ENCODE measurements at places on chromosomes 4 and X.

DNA sequence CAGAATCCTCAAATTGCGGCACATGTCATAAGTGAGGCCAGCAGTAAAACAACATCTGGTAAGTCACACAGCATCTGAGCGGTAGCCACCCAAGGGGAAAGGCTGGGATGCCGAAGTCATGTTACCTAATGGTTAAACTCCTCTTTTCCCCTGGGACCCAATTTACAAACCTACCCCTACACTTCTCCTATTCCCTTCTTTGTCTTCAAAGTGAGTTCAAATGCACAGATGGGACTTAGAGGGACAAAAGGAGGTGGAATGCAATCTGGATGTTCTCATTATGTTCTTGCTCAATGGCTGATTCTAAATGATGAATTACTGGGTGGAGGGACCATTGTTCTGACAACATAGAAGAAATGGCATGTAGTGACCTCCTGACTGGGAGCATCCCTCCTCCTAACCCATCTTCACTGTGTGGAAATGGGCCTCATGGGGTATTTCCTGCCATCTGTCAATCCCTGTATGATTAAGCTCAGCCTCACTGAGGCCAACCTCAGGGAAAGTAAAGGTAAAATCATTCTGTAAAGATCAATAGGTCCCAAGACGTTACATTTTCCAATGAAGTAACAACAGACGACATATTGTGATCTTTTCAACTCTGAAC lies 8.5 kb downstream of the CD40LG start:
- peak; percentile 48 for DNase-seq

DNA sequence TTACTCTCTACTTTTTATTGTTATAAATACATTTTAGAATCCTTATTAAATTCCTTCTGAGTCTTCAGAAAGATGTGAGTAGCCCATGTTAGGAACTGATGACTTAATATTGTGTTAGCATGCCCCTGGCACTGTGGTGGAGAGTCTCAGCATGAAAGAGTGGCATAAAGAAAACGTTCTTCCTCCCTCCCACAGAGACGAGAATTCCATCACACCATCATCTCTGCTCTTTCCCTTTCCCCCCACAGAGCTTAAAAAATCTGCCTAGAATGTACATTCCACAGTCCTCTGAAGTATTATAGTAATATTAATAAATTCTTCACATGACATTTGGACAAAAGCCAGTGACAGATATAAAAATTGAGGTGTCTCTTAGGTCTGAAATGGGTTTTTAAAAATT lies 117.8 kb upstream of the DKK2 start:
- no peak for DNase-seq

- no peak for DNase-seq
These were observed 37.2 kb downstream of the FRMD7 start for GRCh38 chrX:132090403-132091159.

GRCh38 chr4:13415068-13415785 lies 68.9 kb downstream of the RAB28 start:
- DNase-seq, result no peak

DNA sequence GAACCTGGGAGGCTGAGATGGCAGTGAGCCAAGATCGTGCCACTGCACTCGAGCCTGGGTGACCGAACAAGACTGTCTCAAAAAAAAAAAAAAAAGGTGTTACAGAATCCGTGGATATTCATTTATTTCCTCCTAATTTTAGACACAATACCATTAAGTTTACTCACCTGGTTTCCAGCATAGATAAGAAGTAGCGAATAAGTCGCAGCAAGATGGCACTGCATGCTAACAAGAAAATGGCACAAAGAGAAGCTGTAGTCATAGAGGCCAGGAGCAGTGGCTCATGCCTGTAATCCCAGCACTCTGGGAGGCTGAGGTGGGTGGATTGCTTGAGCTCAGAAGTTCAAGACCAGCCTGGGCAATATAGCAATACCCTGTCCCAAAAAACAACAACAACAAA lies 17.0 kb upstream of the MOB1B start:
- DNase-seq, result no peak

- no peak for DNase-seq
These were observed 29.9 kb downstream of the UPRT start for GRCh38 chrX:75303795-75304194.

DNA sequence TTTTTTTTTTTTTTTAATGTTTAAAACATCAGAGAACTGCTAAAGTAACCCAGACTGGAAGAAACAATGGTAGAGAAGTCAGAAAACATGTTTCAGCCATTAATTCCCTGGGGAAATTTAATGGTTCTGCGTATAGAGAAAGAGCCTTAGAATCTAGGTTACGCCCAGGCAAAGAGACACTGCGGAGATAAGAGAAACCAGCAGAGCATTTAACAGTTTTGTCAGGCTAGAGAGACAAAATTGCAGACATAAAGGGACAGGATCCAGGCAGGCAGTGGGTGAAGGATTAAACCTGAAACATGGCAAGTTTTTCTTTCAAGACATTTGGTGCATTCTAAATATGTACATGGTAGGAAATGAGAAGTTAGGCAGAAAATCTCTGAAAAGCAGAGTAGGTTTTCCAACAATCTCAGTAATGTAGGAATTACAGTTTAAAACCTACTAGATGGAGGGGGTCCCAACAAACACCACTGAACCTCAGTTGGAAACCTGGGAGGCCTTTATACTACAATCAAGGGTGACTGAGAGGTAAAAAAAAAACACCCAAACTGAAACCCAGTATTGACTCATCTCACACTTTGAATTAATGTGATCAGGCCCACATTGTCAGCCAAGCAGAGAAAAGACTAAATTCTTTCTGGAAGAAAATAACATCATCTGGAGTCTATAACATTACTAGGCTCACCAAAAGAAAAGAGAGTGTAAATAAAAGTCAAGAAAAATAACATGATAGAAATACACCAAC lies 254.2 kb upstream of the NWD2 start:
- no peak for DNase-seq

- no peak for DNase-seq
These were observed 11.3 kb downstream of the RASSF6 start for GRCh38 chr4:73608689-73609594.

GRCh38 chr4:3483471-3483921 lies 20.4 kb downstream of the DOK7 start:
- DNase-seq, result peak; percentile 62

DNA sequence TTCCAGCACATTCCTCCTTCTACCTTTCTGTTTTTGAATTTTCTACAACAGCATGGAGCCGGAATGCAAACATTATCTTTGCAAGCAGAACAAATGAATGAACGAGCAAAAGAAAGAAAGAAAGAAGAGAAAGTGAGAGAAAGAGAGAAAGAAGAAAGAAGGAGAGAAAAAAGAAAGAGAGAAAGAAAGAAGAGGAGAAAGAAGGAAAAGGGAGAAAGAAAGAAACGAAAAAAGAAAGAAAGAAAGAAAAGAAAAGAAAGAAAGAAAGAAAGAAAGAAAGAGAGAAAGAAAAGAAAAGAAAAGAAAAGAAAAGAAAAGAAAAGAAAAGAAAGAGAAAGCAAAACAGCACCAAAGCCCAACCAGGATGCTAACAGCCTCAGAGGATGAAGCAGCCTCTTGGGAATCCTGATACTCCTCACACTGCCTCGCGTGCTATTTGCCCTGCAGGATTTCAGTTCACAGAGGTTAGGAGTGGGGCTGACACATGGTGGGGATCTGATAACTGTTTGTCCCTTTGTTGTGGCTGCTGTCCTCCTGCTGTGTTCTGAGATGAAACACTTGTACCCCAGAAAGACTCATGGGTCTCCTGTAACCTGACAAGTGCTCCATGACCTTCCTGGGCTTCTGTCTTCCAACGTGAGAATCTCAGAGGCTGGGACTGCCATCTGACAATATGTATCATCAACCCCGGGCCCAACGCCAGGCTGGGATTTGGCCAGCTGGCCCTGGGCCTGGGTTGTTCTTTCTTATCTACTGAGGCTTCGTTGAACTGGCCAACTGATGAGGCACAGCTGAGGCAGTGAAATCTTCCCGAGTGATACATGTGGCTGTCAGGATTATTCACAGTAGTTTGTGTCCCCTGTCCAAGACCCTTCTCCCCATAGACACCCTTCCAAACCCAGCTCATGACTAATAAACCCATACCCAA lies 61.0 kb downstream of the SEPSECS start:
- peak; percentile 15 for DNase-seq

DNA sequence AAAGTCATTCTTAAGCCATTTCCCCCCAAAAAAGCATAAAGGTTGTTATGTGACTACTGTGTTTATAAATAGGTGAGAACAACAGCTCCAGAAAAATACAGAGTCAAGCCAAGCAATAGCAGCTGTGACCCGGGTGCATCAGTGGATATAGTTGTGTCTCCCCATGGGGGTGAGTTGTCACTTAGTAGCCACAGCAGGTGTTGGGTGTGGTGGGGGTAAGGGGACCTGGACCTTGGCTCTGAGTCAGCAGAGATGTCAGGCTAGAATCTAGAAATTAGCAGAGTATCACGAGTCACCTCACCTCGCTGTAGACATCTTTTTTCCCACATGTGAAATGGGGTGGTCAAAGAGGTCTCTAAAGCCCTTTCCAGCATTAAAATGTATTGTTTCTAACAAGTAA lies 42.4 kb downstream of the MOSPD2 start:
- no peak for DNase-seq

GRCh38 chr4:105243446-105243845 lies 96.8 kb downstream of the TET2 start:
- DNase-seq, result no peak

GRCh38 chr4:3468804-3469203 lies 5.7 kb downstream of the DOK7 start:
- no peak for DNase-seq

DNA sequence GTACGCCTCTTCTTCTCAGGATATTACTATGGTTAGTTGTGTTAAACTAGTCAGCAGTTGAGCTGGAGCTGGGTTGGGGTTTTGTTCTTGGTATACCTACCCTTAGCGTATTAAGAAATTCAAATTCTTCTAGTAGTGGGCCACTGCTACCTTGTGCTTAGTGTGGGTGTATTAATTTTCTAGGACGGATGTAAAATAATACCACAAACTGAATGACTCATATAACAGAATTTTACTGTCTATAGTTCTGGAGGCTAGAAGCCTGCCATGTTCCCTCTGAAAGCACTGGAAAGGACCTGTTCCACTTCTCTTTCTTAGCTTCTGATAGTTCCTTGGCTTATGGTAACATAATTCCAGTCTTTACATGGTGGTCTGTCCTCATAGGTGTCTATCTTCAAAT lies 1274.7 kb downstream of the ADGRL3 start:
- DNase-seq, result no peak

DNA sequence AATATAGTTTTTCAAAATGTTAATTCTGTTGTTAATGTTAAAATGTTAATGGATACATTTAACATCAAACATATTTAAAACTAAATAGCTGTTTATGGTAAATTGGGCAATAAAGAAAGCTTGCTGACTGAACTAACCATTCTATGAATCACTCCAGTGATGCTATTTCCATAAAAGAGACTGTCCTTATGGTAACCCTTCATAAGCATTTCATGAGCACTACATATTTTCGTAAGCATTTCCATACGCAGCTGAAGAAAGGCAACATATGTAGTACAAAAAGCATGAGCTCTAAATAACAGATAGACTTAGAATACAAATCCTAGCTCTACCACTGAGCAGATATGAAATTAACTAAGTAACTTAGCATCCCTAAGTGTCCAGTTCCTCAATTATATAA lies 188.9 kb downstream of the COL25A1 start:
- DNase-seq, result no peak

GRCh38 chr4:30856795-30857564 lies 136.8 kb downstream of the PCDH7 start:
- no peak for DNase-seq

- DNase-seq, result no peak
These were observed 93.7 kb downstream of the SHOX start for GRCh38 chrX:724256-724655.

GRCh38 chr4:31999848-32000247 lies 1279.7 kb downstream of the PCDH7 start:
- DNase-seq, result peak; percentile 1

DNA sequence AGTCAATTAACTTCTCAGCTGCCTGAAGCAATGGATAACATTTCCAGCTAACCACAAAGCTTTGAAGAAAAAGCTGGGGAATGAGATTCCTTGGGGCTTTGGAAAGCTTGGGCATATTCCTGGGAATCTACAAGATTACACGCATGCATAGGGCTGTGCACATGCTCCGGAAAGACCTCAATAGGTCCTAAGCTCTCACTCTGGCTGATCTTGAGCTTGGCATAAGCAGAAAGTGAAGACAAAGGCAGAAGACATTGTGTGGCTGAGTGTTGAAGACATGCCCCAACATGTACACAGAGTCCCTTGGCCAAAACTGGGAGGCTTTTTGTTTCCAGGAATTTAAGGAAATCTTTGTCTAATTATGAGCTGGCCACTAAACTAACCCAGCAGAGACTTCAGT lies 31.2 kb downstream of the ATG4A start:
- DNase-seq, result no peak

- peak; percentile 69 for DNase-seq
These were observed at the start of gene NUDT6 for GRCh38 chr4:122921971-122922876. NUDT6 (minus strand) TSS chr4:122922597; CDS start chr4:122922572, 25 bp downstream.

DNA sequence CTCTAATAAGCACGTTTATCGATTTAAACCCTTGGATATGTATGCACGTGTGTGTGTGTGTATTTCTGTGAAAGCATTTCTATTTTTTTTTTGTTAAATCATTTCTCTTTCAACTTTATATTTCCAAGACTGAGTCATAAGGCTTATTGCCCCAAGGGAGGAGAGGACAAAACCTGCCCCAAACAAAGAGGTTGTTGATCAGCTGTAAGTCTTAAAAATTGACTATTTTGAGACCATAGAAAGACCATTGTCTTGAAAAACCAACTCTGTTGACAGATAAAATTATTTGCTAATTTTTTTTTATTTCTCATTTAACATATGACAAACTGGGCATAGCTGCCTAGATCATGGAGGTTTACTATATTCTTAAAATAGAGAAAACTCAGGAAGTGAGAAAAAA lies 222.4 kb downstream of the FMR1NB start:
- no peak for DNase-seq

GRCh38 chrX:8044947-8045346 lies 117.7 kb upstream of the PNPLA4 start:
- DNase-seq, result no peak

- peak; percentile 96 for DNase-seq
These were observed 41.6 kb downstream of the EVC start for GRCh38 chr4:5752376-5753184.

DNA sequence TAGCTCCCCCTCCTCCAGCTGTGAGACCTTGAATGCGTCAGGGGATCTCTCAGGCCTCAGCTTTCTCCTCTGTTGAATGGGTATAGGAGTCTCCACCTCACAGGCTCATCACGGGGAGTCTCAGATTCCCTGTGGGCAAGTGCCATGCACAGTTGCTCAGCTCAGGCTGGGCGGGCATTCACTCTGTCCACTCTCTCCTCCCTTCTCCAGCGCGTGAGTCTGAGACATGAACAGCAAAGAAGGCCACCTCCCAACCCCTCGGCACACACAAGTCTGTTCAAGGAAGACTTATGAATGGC lies 60.0 kb downstream of the HTRA3 start:
- no peak for DNase-seq

DNA sequence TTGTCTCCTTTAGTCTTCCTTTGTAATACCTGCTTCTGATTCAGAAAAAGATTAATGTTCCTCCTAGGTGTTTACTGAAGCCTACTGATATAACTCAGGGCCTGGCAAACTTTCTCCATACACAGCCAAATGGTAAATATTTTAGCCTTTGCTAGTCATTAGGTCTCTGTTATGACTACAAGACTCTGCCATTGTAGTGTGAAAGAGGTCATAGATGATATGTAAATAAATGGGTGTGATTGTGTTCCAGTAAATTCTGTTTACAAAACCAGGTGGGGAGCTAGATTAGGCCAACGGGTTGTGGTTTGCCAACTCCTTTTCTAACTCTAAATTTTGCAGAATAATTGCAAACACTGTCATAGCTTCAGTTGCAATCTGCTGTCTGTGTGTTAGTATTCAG lies 568.1 kb upstream of the GNPDA2 start:
- DNase-seq, result no peak

- no peak for DNase-seq
These were observed 173.7 kb upstream of the GALNTL6 start for GRCh38 chr4:171639540-171639939.
